ENCODE measurements at places on chromosomes 3 and 15.
A peak's percentile ranks its signal among the peaks of the same experiment; 100 is the strongest.

GRCh38 chr3:179324270-179324754 is 1.5 kb downstream of the ZNF639 start:
- peak; percentile 33 for DNase-seq

GRCh38 chr3:71728632-71729342 is 3.6 kb upstream of the EIF4E3 start:
- no peak for DNase-seq

GRCh38 chr3:136645915-136646314 is 106.3 kb downstream of the STAG1 start:
- no peak for DNase-seq

DNA sequence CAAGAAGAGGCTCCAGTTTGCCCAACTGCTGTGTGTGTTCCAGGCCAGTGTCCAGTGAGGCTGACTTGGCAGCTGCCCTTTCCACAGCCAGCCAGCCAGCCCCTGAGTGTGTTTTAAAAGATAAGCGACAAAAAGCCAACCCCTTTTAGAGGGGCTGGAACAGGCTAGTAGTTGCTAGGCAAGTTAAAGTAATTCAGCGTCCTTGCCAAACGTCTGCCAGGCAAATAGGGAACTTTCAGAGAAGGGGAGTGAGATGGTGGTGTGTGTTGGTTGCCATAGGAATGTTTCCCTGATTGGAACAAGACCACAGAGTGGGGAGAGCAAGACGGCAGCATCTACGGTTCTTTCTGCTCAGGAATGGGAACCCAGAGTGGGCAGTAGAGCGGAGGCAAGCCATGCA is 86.3 kb downstream of the TMEM108 start:
- DNase-seq, result peak; percentile 13

- no peak for DNase-seq
Observed at GRCh38 chr3:155188031-155188430, 105.5 kb downstream of the STRIT1 start.

DNA sequence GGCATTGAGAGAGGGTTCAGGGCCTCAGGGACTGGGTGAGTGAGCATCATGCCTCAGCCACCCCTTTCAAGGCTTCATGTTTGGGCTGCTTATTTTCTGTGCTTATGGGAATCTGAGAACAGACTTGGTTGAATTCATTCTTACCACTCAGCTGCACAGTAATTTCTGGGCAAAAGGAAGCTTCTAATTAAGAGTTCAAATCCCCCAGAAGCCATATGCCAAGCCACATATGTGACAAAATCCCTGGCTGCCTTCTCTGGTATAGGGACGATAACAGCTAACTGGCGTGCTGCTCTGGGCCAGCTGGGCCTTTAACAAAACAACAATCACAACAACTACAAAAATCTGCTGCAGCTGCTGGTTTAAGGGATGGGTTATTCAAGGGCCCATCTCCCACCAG is 181.0 kb upstream of the ANKRD28 start:
- DNase-seq, result no peak

- no peak for DNase-seq
Observed at GRCh38 chr3:97009427-97010019, 195.1 kb downstream of the EPHA6 start.

GRCh38 chr15:71290881-71291635 is 175.8 kb downstream of the THSD4 start:
- no peak for DNase-seq

DNA sequence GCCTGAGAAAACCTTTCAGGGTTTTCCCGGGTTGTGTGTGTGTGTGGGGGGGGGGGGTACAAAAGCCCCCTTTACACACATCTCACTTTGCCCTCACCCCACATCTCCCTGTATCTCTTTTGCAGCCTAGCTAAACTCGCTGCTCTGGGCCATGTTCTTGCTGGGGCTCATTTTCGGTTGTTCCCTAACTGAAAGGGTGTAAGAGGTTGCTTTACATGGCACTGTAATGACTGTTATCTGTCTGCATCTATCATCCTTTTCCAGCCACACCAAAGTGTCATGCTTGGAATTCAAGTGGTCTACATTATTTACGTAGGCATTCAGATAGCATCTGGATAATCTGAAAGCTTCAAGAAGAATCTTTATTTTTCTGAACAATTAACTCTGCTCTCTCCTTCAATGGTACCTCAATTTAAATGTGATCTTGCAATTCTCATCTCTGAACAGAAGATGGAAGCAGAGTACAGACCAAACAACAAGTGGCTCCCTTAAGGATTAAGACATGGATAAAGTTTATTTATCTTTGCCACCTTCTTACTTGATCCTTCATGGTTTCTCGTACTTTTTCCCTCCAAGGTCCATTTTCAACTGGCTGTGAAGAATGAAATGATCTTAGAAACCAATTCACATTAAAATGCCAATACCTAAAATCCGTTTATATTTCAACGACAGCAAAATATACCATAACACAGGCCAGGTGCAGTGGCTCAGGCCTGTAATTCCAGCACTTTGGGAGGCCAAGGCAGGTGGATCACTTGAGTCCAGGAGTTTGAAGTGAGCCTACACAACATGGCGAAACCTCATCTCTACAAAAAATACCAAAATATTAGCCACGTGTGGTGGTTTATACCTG is 34.9 kb downstream of the DCLK3 start:
- peak; percentile 79 for DNase-seq

- no peak for DNase-seq
Observed at GRCh38 chr3:184387174-184387714, 7.4 kb downstream of the CHRD start.

DNA sequence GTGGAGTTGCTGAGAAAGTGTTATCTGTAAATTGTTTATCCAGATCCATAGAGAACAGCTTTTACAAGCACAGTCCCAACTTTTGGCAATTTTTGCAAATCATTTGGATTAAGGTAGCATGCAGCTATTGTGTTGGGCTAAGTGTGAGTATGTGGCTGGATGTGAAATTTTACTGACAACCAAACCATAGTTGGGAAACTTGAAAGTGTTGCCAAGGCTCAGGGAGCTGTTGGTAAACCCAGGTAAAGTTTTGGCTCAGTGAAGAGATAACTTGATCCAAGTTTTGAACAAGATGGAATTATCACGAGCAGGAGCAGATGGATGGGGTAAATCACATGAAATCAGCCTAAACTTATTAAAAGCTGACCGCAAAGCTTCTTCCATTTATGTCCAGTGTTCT is 90.0 kb upstream of the HES1 start:
- no peak for DNase-seq

All from fibroblast of pulmonary artery (primary cell).